ENCODE measurements at places on chromosomes 5 and 9.
A peak's percentile ranks its signal among the peaks of the same experiment; 100 is the strongest.

DNA sequence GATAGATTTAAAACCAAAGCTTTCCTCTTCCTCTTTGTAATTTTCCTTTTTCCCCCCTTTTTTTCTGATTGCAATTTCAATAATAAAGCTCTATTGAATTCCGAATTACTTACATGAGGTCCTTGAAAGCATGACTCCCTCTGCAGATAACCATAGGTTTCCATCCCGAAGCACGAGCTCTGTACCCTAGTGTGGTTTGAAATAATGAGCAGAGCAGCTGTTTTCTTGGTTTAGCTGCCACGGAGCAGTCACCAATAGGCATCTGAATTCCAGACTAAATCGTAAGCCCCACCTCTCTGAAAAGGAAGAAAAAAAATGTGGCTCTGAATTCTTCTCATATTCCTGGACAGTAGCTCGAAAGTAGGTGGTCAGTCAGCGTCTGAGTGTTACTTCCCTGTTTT, 18.5 kb upstream of the GNE start:
- no peak for DNase-seq

DNA sequence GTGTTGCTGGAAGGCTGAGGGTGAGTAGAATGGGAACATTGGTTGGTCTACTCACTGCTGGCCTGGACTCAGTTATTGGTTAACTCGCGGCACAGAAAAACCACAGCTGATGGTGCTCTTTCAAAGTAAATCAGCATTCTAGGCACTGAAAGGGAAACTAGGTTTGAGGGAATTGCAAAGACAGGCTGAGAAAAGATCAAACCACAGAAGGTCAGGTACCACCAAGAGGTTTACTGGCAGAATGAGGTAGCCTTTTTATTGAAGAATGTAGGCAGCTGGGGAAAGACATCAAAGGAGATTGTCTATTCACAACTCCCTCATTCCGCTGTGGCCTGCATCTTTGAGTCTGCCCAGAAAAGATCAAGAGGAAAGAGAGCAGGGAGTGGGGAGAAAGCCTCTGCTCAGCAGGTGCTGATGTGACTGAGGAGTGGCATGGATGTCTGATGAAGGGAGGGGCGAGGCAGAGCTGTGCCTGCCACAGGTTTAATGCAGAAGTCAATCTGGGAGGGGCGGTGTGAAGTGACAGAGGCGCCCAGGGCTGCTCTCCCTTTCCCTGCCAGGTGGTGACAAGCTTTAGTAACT, 255.5 kb downstream of the MAN2A1 start:
- no peak for DNase-seq

DNA sequence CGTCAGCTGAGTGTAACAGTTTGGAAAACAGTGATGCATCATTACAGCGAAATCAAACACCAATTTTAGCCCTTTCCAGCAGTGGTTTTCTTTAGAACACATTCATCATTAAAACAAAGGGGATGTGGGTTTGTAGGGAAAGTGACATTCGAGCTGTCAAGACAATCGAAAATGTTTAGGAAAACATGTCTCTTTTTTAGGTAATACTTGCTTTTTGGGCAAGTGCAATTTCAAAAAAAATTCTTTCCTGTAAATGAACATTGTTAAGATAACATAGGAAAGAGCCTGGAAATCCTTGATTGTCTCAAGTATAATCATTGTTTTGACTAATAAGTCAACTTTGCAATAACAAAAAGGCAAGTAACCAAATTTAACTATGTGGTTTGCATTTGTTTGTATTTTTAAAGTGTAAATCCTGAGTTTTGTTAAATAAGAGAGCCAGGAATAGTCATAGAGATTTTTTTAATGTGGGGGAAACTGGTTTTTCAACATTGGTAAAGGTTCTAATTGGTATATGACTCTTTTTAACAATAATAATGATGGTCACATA, 182.5 kb downstream of the TTLL11 start:
- no peak for DNase-seq

GRCh38 chr5:113133211-113133975, 156.8 kb downstream of the DCP2 start:
- DNase-seq, result no peak

GRCh38 chr5:75612226-75612569, 945 bp downstream of the ANKDD1B start:
- no peak for DNase-seq

DNA sequence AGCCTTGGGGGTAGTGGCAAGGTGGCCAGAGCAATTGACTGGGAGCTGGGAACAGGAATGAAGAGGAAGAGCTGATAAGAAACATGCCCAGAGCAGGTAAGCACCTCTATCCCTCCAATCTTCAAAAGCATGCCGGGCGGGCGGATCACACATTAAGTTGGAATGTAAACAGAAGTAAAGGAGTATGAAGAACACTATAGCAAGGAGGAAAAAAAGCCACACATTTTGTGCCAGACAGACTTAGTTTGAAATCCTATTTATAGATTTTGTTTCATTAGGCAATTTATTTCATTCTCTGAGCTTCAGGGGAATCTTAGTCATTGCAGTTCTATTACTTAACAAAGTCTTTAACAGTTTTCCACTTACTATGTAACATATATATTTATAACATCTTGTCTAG, 173.9 kb upstream of the TNC start:
- DNase-seq, result no peak

- peak; percentile 60 for DNase-seq
These were observed 34.1 kb downstream of the IRF1 start for GRCh38 chr5:132456296-132456986.

GRCh38 chr5:88785746-88786565, 97.0 kb downstream of the MEF2C start:
- no peak for DNase-seq

DNA sequence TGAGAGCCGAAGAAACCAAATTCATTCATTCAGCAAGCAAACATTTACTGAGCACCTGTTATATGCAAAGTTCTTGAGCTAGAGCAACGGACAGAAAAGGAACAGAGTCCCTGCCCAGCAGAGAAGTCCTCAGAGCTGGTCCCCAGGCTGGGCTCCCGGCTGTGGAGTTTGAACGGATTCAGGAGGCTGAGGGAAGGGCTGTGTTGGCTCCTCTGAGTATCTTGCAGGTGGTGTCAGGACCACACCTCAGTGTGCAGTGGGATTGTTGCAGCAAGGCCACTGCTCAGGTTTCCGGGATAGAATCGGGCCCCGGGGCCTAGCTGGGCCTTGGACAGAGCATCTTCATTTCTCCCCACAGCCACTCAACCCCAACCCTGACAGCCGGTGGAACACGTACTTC, 5.1 kb downstream of the TBC1D13 start:
- no peak for DNase-seq

DNA sequence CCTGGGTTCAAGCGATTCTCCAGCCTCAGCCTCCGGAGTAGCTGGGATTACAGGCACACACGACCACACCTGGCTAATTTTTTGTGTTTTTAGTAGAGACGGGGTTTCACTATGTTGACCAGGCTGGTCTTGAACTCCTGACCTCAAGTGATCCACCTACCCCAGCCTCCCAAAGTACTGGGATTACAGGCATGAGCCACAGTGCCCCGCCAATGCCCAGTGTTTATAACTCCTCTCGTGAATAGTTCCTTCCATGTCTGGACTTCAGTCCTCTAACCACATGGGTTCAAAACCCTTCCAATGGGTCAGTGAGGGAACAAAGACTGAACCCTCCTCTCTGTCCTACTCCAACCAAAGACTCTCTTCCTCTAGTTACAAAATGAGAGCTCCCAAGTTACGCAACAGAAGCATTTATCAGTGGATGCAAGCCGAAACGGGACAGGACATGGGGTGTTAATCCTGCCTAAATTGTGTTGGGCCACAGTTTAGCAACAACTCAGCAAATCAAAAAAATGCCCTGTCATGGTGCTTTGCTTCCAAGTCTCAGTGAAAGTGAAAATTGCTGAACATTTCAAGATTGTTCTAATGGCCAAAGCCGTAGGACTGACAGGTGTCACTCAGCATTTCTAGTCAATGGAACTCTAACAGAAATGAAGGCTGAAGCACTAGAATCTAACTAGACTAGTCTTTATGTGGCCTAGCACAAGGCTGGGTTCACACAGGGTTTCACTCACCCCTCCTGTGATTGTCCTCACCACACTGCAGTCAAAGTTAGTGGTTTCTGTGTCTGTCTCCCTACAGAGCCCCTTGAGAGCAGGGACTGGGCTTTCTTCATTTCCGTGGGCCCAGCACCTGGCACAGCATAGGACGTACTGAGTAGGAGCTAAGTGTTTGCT, 3.2 kb upstream of the TMEM245 start:
- DNase-seq, result no peak

GRCh38 chr5:89399548-89399947, 516.6 kb upstream of the MEF2C start:
- DNase-seq, result no peak

DNA sequence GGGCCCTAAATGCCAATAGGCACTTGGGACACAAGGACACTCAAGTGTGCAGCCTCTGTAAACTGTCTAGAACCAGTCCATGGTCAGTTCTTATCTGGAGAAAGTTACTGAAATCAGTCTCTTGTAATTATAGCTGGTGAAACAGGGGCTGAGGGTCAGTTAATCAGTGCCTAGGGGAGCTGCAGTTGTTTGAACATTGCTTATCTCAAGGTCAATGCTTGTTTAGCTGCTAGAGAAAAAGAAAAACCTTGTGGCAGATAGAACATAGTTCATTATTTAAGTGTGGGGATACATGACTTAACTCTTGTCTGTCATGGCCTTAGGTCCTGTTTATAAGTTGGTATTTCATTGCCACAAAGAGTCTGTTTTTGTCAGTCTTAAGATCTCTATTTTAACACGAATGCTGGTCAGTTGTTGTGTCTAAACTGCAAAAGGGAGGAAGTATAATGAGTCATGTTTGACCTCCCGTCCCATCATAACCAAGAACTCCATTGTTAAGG, 108.0 kb downstream of the STARD4 start:
- DNase-seq, result no peak

GRCh38 chr5:5351288-5351979, 71.0 kb upstream of the ICE1 start:
- DNase-seq, result no peak

DNA sequence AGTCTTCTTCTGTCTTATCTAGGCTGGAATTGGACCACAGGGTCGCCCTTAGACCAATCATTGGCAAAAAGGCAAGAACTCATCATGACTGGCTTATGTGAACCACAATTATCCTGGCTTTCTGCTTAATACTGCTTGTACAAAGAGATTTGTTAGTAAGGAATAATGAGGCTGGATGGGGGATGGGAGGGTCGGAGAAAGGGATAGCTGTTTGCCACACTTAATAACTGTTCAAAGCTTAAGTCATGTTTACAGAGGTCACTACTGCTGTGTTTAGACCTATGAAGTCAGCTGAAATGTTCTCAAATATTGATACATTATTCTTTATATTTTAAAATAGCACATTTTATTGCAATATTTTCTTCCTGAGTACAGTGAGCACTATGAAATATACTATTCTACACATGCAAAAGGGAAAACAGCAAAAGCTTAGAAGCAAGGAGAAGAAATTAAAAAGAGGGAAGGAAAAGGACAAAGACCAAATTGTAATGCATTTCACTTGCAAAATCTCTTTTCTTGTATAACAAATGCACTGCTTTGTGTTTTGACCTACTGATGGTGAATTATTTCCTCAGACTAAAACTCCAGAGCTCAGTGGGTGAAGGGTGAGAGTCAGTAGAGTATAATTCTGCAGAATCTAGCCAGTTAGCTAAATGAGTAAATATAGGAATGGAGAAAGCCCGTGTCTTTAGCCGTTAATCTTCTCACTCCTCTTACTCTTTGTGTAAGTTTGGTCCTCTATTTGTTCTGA, 404.9 kb upstream of the ZNF608 start:
- DNase-seq, result no peak

DNA sequence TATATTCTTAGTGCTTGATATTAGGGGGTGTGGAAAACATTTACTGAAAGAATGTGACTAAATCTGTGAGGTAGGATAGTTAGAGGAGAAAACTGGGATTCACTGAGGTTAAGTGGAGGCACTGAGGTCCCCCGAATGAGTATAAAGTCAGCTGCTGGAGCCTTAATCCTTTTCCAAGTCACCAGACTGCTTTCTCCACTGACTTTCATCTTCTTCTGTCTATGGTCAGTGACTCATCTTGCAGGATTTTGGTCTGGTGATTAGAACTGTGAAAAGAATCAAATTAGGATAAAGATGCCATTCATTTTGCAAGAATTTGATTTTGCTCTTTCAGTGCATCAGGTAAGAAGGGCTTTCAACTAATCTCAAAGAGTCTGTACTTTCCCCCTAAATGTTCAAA, 89.3 kb upstream of the ALDH1A1 start:
- no peak for DNase-seq

DNA sequence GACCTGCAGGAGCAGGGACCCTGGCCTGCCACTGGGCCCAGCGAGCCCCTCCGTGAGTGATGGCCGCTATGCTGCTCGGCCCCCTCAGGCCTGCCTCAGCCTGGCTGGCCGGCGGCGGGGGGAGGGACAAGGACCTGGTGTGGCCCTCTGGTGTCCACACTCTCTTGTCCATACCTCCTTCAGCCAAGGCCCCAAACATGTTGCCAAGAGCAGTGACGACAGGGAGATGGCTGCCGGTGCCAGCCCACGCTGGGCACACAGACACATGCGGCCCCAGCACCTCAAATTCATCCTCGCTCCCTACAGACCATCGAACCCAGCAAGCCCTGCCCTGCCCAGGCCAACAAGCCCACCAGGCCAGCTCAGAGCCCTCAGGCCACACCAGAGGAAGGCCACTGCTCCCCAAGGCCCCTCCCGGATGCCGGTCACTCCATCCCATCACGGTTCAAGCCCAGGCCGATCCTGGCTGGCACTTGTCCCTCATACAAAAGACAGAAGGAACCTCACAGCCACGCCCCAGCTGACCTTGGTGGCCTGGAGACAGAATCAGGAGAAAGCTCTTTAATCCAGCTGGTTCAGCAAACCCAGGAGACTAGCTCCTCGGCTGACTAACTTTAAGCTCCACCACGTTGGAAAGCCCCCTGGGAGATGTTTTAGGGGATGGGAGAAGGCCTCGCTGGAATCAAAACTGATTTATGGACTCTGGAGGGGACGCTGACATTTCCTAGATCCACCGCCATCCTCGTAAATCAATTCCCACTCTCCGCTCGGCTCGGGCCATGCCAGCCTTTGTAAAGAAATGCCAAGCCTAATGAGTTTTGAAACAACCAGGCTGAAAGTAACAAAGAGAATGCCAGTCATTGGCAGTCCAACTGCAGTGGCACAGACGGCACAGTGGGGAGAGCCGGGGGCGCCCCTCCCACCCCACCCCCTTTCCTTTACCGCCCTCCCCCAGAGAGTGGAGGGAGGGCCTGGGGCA, 84.9 kb downstream of the VAV2 start:
- no peak for DNase-seq

DNA sequence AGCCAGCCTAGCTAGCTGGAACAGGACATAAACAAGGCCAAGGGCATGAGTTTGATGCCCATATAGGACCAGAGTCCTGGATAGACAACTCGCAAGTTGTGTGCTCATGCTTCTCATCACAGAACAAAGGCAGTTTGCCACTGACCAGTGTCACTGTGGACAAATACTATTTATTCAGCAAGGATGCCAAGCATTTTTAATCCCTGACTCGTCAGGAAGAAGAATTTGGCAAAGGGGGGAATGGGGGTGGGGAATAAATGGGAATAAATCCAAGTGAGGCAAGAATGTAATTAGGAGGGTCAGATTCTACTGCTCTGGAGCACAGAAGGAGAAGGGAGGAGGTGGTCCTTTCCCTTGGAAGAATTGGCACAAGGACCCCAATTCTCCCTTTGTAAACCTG, 46.8 kb upstream of the ANKRD55 start:
- DNase-seq, result no peak

- DNase-seq, result peak; percentile 36
These were observed 59.2 kb upstream of the CLINT1 start for GRCh38 chr5:157917899-157918809.

GRCh38 chr9:13665418-13666066, 386.1 kb upstream of the MPDZ start:
- no peak for DNase-seq

- DNase-seq, result peak; percentile 1
These were observed 50.0 kb downstream of the SARDH start for GRCh38 chr9:133687856-133688761.

- DNase-seq, result no peak
These were observed 424.8 kb upstream of the DMAC1 start for GRCh38 chr9:8224381-8224801.
